ENCODE measurements at places on chromosomes 6 and 20.

DNA sequence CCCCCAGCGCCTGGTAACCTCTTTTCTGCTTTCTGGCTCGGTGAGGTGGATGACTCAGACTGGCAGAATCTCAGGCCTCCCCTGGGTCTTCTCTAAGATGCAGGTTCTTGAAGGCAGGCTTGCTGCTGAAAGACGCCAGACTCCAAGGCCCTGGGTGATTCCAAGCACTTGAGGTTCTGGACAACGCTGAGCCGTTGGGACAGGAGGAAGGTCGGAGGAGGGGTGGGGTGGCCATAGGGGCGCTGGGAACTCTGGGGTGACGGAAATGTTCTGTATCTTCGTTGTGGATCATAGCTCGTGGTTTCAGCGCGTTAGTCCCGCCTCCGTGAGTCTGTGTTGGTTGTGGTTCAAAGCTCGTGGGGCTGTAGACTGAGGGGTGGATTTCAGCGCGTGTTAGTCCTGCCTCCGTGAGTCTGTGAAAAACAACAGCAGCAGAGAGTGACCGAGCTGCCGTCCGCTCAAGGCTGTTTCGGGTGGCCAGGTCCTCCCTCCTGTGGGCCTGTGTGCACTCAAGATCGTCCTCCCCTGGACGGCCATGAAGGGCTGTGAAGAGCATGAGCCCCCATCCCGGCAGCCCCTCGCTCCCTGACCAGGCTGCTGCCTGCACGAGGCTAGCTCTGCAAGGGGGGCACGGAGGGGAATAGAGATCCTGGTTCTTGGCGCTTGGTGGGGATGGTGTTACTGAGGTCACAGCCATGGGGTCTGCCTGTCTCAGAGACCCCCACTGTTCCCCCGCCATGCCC, 7.7 kb downstream of the NTSR1 start:
- peaks cover 61% of the 10 kb centered on the region for H3K27me3 ChIP-seq
- peaks cover 14% of the 10 kb centered on the region for H3K4me1 ChIP-seq
- no peaks in the 10 kb centered on the region for H3K36me3 ChIP-seq
- H3K4me3 ChIP-seq = no peak overlapping the region
- H3K27ac ChIP-seq = no peak overlapping the region

DNA sequence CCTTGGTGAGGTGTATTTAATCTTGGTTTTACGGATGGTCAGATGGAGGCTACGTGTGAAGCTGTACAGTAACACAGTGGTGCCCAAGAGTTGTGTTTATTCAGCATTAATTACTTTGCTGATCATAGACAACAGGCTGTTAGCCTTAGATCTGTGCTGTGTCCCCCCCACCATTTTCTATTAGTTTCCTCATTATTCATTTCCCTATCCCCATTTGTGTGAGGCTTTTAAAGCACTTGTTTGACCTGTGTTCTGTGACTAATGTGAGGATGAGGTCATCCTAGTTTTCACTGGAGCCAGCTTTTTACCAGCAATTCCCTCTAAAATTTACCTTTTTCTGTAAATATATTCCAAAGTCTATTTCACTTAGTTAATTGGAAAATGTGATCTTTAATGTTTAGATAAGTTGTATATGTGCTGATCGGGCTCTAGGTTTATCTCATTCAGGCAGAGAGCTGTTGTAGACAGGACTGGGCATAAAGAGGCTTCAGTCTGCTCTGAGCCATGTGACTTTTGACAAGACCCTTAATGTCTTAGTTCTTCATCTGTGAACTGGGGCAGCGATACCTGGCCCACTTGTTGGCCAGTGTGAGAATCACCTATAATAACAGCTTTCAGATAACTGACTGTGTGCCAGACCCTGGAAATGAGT, 8.4 kb downstream of the MAPRE1 start:
- H3K4me1 ChIP-seq = peaks cover 62% of the 10 kb centered on the region
- H3K27me3 ChIP-seq = no peaks in the 10 kb centered on the region
- H3K27ac ChIP-seq = no peak overlapping the region

GRCh38 chr6:80214436-80215022, 108.1 kb downstream of the BCKDHB start:
- no peak overlapping the region for H3K4me3 ChIP-seq
- DNase-seq = peak; percentile 16
- peaks cover 37% of the 10 kb centered on the region for H3K4me1 ChIP-seq
- no peaks in the 10 kb centered on the region for H3K27me3 ChIP-seq

- H3K27me3 ChIP-seq = peaks cover 91% of the 10 kb centered on the region
- no peaks in the 10 kb centered on the region for H3K36me3 ChIP-seq
- no peak overlapping the region for H3K27ac ChIP-seq
- no peak overlapping the region for H3K4me3 ChIP-seq
Measured at GRCh38 chr20:63129991-63130657, 85.8 kb downstream of the YTHDF1 start.

- no peaks in the 10 kb centered on the region for H3K4me1 ChIP-seq
- no peak overlapping the region for H3K27ac ChIP-seq
- no peaks in the 10 kb centered on the region for H3K36me3 ChIP-seq
- DNase-seq = no peak
Measured at GRCh38 chr20:52905241-52905994, 66.7 kb upstream of the TSHZ2 start.

DNA sequence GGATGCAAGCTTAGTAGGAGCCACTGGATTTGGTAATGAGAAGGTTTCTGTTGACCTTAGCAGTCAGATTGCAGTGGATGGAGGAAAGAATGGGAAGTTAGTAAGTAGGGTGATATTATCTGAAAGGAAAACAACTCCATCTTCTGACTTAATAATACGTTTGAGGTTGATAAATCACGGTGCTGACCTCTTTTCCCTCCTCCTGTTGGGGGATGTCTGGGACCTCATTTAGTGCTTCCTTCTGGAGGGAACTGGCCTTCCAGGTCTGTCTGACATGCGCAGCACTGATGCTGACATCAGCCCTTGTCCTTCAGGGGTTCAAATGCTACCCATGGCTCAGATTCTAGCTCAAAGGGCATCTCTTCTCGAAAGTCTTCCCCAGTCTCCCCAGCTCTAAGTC, 48.2 kb upstream of the AKAP12 start:
- H3K4me3 ChIP-seq = no peak overlapping the region
- H3K27ac ChIP-seq = no peak overlapping the region
- H3K36me3 ChIP-seq = no peaks in the 10 kb centered on the region
- no peak for DNase-seq
- H3K27me3 ChIP-seq = no peaks in the 10 kb centered on the region
- H3K4me1 ChIP-seq = no peaks in the 10 kb centered on the region

DNA sequence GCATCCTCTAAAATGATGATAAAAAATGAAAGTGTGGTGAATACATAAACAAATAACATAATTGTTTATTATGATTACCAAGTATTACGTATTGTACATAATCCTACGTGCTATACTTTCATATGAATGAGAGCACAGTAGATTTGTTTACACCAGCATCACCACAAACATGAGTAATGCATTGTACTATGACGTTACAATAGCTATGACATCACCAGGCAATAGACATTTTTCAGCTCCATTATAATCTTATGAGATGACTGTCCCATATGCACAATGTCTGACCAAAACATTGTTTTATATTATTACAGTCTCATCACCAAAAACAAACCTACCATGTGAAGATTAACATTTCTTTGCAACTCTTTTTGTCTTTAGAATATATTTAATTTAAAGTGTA, 225.7 kb upstream of the TENT5A start:
- DNase-seq = no peak
- no peaks in the 10 kb centered on the region for H3K36me3 ChIP-seq
- H3K27me3 ChIP-seq = no peaks in the 10 kb centered on the region

- no peak overlapping the region for H3K4me3 ChIP-seq
- peaks cover 9% of the 10 kb centered on the region for H3K4me1 ChIP-seq
- no peaks in the 10 kb centered on the region for H3K27me3 ChIP-seq
- no peak for DNase-seq
- H3K27ac ChIP-seq = no peak overlapping the region
Measured at GRCh38 chr6:12590901-12591300, 125.7 kb upstream of the PHACTR1 start.

DNA sequence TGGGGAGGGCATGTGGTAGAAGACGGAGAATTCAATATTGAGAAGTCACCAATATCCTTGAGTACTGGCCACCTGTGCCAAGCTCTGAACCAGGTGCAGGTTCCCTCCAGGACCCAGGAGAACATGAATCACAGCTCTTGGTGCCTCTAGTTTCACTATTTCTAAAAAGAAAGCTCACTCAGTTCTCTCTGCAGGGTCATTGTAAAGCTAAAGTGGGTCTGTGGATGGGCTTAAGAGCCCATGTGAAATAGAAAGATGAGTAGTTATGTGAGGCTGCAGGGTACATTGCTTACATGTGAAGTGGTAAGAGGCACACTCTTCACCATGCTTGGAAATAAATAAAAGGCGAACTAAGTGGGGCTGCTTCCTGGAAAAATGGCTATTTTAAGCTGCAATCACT, 43.6 kb downstream of the ZNF831 start:
- H3K4me3 ChIP-seq = no peak overlapping the region
- no peaks in the 10 kb centered on the region for H3K36me3 ChIP-seq
- H3K4me1 ChIP-seq = peaks cover 18% of the 10 kb centered on the region
- no peak overlapping the region for H3K27ac ChIP-seq
- no peak for DNase-seq

- peaks cover 45% of the 10 kb centered on the region for H3K4me1 ChIP-seq
- H3K36me3 ChIP-seq = no peaks in the 10 kb centered on the region
- no peak overlapping the region for H3K27ac ChIP-seq
- no peaks in the 10 kb centered on the region for H3K27me3 ChIP-seq
- no peak overlapping the region for H3K4me3 ChIP-seq
Measured at GRCh38 chr6:116019428-116019827, 41.3 kb downstream of the FRK start.

GRCh38 chr6:79750806-79751205, 119.7 kb downstream of the SH3BGRL2 start:
- H3K27me3 ChIP-seq = no peaks in the 10 kb centered on the region
- H3K4me3 ChIP-seq = no peak overlapping the region
- DNase-seq = no peak
- no peaks in the 10 kb centered on the region for H3K36me3 ChIP-seq
- H3K27ac ChIP-seq = no peak overlapping the region

- H3K4me1 ChIP-seq = peaks cover 12% of the 10 kb centered on the region
- peaks cover 53% of the 10 kb centered on the region for H3K27me3 ChIP-seq
- H3K4me3 ChIP-seq = peak overlapping the region; percentile 60
Measured at GRCh38 chr6:26501482-26501986, 1.4 kb downstream of the BTN1A1 start.

GRCh38 chr6:137157601-137158000, 15.8 kb downstream of the IL22RA2 start:
- DNase-seq = no peak
- H3K4me1 ChIP-seq = peaks cover 23% of the 10 kb centered on the region
- no peaks in the 10 kb centered on the region for H3K36me3 ChIP-seq
- H3K4me3 ChIP-seq = no peak overlapping the region

DNA sequence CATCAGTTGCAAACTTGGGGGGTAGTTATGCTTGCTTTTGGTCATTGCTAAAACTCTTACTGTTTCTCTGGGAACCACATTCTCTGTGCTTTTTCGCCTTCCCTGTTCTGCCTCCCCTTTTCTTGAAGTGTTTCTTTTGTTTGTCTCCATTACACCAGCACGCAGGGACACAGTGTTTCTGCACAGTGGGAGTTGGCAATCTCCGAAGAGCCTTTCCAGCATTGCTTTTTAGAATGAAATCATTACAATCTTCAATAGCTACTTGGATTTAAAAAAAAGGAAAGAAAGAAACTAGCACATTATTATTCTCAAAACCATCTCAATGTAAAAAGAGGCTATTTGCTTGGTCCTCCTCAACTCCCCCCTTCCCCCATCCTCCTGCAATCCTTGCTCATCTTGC, 536.7 kb upstream of the MMS22L start:
- no peak overlapping the region for H3K27ac ChIP-seq
- no peaks in the 10 kb centered on the region for H3K27me3 ChIP-seq
- H3K36me3 ChIP-seq = no peaks in the 10 kb centered on the region
- DNase-seq = no peak
- no peaks in the 10 kb centered on the region for H3K4me1 ChIP-seq
- H3K4me3 ChIP-seq = no peak overlapping the region

- no peak for DNase-seq
- H3K4me3 ChIP-seq = no peak overlapping the region
- H3K27ac ChIP-seq = peak overlapping the region; percentile 95
- H3K4me1 ChIP-seq = peaks cover 43% of the 10 kb centered on the region
Measured at GRCh38 chr6:3912361-3913076, 63.3 kb downstream of the FAM50B start.

DNA sequence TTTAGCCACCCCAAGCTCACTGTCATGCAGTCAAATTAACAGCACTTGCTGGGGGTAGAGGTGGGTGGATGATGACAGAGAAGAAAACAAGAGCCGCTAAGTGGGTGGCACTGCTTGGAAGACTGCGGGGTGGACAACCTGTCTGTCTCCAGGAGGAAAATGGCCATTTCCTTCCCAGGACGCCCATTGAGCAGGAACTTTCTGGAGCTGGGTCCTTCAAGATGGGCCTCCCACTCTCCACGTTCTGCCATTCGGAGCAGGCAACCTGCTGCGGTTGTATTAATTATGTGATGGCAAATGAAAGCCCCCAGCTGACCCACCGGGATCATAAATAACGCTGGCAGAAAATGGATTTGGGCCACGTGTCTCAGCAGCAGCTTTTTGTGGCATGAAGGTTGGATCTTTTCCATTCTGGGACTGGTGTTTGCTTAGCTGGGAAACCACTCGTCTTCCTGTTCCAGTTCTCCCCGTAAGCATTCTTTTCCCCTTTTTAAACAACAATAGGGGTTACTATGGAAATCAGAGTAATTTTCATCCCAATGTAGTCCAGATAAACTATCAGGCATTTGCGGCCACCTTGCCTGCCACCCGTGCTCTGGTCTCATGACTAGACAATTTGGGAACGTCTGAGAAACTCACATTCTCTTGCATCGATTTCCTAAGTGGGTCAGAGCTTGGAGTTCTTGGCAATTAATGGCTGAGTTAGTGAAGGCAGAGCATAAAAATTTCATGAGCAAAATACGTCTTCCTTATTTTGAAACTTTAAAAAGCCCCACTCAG, 215.5 kb downstream of the ANKRD60 start:
- peaks cover 6% of the 10 kb centered on the region for H3K4me1 ChIP-seq
- no peaks in the 10 kb centered on the region for H3K36me3 ChIP-seq
- H3K27ac ChIP-seq = no peak overlapping the region
- DNase-seq = no peak
- no peak overlapping the region for H3K4me3 ChIP-seq
- H3K27me3 ChIP-seq = peaks cover 34% of the 10 kb centered on the region

- H3K36me3 ChIP-seq = peaks cover 26% of the 10 kb centered on the region
- no peak overlapping the region for H3K27ac ChIP-seq
- no peaks in the 10 kb centered on the region for H3K4me1 ChIP-seq
- H3K4me3 ChIP-seq = no peak overlapping the region
- no peaks in the 10 kb centered on the region for H3K27me3 ChIP-seq
Measured at GRCh38 chr20:1300083-1300840, 28.7 kb downstream of the SDCBP2 start.

GRCh38 chr20:18011482-18011881, 42.7 kb downstream of the MGME1 start:
- H3K4me1 ChIP-seq = peaks cover 6% of the 10 kb centered on the region
- no peak for DNase-seq
- H3K4me3 ChIP-seq = no peak overlapping the region
- H3K36me3 ChIP-seq = no peaks in the 10 kb centered on the region
- H3K27me3 ChIP-seq = no peaks in the 10 kb centered on the region

- peaks cover 15% of the 10 kb centered on the region for H3K4me1 ChIP-seq
- H3K27ac ChIP-seq = no peak overlapping the region
- DNase-seq = no peak
- peaks cover 42% of the 10 kb centered on the region for H3K36me3 ChIP-seq
- no peak overlapping the region for H3K4me3 ChIP-seq
Measured at GRCh38 chr20:63568986-63569949, 4.8 kb downstream of the HELZ2 start.

- no peak overlapping the region for H3K27ac ChIP-seq
- H3K36me3 ChIP-seq = no peaks in the 10 kb centered on the region
- H3K4me3 ChIP-seq = peak overlapping the region; percentile 32
- no peaks in the 10 kb centered on the region for H3K27me3 ChIP-seq
- peaks cover 32% of the 10 kb centered on the region for H3K4me1 ChIP-seq
- DNase-seq = no peak
Measured at GRCh38 chr20:51526106-51526470, 16.4 kb downstream of the NFATC2 start.

Measured in left ventricle myocardium inferior (tissue), 1 donor.